Hair follicle dermal papilla cell (primary cell): ENCODE measurements at places on chromosomes 11 and 22. TPM values are rescaled to one million over a fixed set of nuclear protein-coding genes. Genes with fewer than 3 reads are reported as not detected.

TUB gene
- total RNA-seq = 14.7 and 17.8 TPM in 2 replicates

MMP12 gene
- 0.97 and 9.8 TPM in 2 replicates for total RNA-seq

LSP1 gene
- total RNA-seq = 0.24 and 0.65 TPM in 2 replicates

FBXO7 gene
- total RNA-seq = 90.5 and 91.4 TPM in 2 replicates

LRRC75B gene
- total RNA-seq = 6.4 and 10.1 TPM in 2 replicates

PRDM10 gene
- 8.3 and 11.4 TPM in 2 replicates for total RNA-seq

MRGPRF gene
- 211 and 225 TPM in 2 replicates for total RNA-seq

SMIM35 gene
- total RNA-seq = not detected in 2 replicates

LYVE1 gene
- total RNA-seq = not detected in 2 replicates

VSIG10L2 gene
- total RNA-seq = under 0.01 and 0.36 TPM in 2 replicates

PKNOX2 gene
- total RNA-seq = 0.16 TPM in 1 of 2 replicates, not detected in the other

APOBEC3B gene
- total RNA-seq = 0.49 and 1.8 TPM in 2 replicates

PLEKHA7 gene
- total RNA-seq = 0.32 and 0.61 TPM in 2 replicates

HTR3B gene
- total RNA-seq = not detected in 2 replicates

ZNF70 gene
- total RNA-seq = 6.8 and 10.4 TPM in 2 replicates

APOBEC3A gene
- not detected in 2 replicates for total RNA-seq

GAB4 gene
- not detected in 2 replicates for total RNA-seq
